ENCODE measurements at places on chromosomes 6 and 20.

- DNase-seq = no peak
Measured at GRCh38 chr20:45229264-45230056, 8.3 kb downstream of the SEMG2 start.

DNA sequence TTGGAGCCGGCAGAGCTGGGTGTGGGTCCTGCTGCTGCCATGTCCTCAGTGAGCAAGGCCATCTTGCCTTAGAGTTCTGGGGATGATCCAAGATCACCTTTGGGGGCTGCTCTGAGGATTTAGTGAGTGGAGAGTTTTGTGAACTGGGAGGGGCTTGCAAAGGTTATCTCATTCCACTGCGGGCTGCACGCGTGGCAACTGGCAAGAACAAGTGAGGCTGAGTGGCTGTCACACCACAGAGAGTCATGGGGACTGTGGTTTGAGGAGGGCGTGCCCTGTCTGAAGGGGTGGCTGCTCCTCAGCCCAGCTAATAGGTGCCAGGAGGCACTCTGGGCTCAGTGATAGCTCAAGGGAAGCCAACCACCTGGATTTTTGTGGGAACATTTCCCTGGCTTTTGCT lies 37.6 kb downstream of the TTLL9 start:
- DNase-seq = no peak

DNA sequence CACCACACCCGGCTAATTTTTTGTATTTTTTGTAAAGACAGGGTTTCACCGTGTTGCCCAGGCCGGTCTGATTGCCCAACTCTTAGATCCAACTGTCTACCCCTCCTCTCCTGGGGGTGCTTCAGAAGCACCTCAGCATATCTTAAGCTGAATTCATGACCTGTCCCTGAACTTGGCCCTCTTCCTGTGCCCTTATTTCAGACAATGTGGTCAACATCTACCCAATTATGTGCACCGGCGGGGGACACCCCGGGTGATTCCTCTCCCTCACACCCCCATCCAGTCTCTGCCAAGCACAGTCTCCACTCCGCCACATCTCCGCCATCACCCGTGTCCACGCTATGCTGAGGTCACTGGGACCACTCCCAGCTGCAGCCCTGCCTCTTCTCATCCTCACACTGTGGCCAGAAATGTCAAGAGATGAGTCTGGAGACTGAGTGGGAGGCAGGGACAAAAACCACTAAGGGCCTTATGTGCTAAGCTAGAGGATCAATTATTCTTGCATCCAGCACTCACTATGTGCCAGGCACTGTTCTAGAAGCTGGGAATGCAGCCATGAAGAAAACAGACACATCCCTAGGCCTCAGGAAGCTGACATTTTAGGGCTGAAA lies 111.9 kb downstream of the ARMC2 start:
- DNase-seq = no peak

- DNase-seq = no peak
Measured at GRCh38 chr6:143110572-143110971, 49.9 kb downstream of the AIG1 start.

DNA sequence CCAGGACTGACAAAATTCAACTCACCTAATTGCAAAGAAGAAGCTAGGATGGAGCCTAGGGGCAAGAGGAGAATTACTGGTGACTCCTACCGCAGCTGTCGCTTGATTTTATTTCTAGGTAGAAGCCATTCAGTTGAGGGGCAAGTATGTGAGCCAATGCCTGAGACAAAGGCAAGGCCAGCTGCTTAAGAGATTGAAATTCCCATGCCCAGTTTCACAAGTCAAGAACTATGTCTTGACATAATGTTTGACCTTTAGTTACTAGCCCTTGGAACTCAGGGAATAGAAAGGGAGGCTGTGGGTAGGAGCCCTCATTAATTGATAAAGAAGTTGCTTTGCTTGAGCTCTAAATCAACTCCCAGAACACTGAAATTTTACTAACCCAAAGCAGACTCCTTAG lies 54.0 kb downstream of the GPR63 start:
- no peak for DNase-seq

DNA sequence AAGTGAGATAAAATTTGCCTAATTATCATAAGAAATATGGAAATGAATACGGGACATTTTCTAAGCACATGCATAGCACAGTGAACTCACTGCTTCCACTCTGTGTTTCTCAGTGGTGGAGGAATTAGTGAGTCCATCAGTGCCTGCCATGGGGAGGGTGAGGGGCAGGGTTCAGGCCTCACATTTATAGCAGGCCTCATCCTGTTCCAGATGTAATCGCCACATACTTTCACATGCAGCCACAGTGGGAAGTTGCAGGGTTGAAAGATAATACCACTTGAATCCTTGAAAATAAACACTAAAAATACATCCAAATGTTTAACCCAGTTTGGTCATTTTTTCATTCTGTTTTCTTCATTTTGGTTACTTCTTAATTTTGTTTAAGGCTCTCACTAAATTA lies 29.9 kb upstream of the ANKEF1 start:
- no peak for DNase-seq

DNA sequence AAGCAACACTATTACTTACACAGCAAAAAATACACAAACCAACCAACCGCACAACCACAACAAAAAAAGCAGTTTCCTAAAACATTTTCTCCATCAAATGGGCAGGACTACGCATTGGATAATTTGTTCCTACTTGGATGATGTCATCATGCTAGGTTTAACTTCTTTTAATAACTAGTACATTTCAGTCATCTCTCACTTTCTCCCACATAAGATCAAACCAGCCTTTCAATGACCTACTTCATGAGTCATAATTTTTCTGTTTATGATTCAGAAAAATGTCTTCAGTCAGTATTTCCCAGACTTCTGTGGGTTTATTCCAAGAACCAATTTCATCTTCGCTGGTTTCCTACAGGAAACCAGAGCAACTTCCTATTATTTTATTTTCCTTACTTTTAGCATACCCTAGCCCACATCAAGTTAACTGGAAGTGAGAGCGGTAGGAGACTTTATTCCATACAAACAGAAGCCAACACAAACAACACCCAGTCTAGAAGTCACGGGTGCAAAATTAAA lies 134.2 kb downstream of the GMDS start:
- DNase-seq = no peak

DNA sequence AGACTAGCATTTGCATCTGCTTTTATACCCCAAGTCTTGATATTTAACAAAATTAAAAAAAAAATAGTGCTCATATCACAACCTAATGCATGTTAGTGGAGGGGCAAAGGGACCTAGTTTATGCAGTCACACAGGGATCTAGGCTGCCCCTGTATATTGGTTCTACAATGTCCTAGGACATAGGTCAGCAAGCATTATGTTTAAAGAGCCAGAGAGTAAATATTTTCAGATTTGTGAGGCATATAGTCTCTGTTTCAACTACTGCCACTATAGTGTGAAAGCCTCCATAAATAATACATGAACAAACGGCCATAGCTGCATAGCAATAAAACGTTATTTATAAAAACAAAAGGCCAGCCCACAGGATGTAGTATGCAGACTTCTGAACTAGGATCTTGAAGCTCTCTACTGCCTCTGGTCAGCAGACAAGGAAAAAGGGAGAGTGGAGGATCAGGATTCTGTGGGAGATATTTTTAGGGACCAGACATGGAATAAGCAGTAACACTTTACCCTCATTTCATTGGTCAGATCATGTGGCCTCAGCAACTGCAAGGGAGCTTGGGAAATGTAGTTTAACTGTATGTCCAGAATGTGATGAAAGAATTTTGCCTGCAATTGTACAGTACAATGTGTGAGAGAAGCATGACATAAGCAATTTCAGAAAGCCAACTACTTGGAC lies 414.2 kb upstream of the SPTLC3 start:
- DNase-seq = no peak

DNA sequence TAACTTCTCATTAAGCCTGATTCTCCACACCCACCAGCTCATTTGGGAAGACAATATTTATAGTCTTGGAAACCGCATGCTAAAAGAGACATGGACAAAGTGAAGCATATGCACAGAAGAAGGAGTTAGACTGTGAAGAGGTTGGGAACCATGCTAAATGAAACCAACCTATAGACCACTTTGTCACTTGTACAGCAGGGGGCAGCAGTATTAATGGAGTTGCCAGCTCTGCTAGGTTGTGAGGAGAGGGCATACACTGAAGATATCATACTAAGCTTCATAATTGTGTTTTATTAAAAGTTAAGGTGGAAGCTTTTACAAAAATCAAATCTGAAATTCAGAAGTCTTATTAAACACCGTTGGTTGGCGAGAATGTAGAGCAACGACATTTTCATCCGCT lies 38.3 kb upstream of the HMGCLL1 start:
- DNase-seq = no peak

GRCh38 chr6:2073476-2073875 lies 171.9 kb downstream of the GMDS start:
- DNase-seq = no peak

DNA sequence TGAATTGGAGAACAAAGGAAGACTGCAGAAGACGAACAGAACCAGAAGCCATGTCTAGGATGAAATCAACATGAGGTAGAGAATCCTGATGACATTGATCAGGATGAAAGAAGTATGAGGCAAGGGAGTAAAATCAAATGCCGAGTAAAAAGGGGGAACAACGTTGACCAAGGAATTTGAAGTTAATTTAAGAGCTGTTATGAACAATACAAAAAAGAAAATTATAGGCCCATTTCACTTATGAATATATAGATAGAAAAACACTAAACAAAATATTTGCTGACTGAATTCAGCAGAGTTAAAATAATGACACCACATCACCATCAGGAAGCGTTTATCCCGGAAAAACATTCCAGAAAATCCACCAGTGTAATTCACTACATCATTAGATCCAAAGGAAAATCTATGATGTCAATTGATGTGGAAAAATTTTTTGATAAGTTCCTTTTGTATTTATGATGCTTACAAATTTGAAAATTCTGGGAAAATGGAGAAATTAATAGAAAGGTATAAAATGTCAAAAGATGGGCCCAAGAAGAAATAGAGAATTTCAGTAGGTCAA lies 8.1 kb upstream of the CCN5 start:
- no peak for DNase-seq

DNA sequence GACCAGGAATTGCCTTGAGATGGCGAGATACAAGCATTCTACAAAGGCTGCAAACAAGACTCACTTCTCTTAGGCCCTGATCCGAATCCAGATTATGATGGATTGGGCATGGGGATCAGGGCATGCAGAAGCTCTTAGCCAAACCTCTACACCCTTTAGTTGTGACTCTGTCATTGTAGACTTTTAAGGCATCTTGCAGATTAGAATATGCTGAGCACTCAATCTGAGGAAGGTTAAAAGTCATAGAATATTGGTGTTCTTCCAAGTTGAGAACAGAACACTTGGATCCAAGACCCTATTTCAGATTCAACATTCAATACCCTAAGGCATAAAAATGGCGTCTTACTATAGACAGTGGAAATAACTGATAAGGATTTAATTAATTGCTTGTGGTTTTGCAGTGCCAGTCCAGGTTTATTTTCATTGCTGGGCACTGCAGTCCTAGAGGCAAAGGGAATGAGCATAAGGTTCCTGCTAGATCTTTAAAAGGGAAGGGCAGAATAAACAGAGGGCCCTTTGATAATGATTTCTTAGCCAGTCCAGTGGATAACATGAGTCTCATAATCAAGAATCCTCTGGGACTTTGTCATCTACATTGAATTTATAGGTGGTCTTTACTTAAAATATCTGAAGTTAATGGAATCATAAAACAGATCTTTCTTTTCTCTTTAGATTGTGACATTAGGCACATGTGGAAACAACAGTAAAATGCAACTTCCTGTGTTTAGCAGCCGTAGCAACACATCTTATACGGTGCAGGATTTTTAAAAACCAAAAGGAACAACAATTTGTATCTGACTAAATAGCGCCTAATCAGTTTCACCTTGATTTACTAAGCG lies 17.6 kb downstream of the PHACTR2 start:
- DNase-seq = no peak

GRCh38 chr6:157670466-157671186 lies 152.4 kb upstream of the SNX9 start:
- no peak for DNase-seq

GRCh38 chr6:41560431-41561192 lies 14.4 kb downstream of the FOXP4 start:
- peak; percentile 67 for DNase-seq

GRCh38 chr6:24931718-24932691 lies 3.8 kb downstream of the RIPOR2 start:
- DNase-seq = no peak

GRCh38 chr6:36758516-36759147 lies 61.0 kb downstream of the RAB44 start:
- no peak for DNase-seq

DNA sequence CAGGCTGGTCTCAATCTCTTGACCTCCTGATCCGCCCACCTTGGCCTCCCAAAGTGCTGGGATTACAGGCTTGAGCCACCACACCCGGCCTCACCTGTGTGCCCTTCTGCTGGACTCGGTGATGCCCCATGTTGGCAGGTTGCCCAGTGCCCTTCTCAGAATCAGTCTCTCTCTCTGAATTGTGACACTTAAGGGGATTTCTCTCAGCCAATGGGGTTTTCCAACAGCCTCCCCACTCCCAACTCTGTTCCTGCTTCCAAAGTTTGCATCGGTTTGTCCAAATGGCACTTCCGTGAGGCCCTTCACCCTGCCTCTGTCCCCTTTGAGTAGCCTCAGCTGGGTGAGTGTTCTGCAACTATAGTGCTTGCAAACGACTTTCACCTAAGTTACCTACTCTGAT lies 3.1 kb upstream of the MRPS10 start:
- DNase-seq = no peak

- no peak for DNase-seq
Measured at GRCh38 chr20:3203315-3204123, 963 bp downstream of the DDRGK1 start.

GRCh38 chr6:87925373-87926060 lies 122.1 kb upstream of the SPACA1 start:
- DNase-seq = no peak

DNA sequence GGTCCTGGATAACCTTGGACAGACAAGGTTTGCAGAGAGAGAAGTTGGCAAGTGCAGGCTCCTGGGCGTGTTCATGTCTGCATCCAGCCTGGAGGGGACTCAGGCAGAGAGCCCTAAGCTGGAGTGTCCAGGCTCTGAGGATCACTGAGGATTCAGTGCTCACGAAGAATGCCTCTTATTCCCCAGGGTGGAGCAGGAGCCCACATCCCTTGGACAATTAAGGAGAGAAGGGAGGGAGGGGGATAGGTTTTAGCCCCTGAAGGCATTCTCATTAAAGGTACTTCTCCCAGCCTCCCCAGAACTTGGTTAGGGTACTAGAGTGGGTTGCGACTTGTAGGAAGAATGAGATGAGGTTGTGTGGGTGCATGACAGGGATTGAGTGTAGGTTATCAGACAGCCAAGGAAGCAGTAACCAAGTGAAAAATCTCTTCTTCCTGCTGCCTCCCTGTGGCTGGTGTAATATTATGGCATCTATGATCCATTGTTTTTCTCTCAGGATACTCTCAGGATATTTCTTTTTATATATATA lies 680 bp downstream of the HLA-DPB1 start:
- DNase-seq = no peak

- DNase-seq = no peak
Measured at GRCh38 chr20:37359836-37360235, 13.9 kb downstream of the SRC start.

- DNase-seq = no peak
Measured at GRCh38 chr6:109713097-109713496, 22.0 kb downstream of the FIG4 start.

All from ureter (tissue), 1 donor.